ENCODE measurements at places on chromosomes 5 and 9. TPM values are rescaled to one million over a fixed set of nuclear protein-coding genes. Genes with fewer than 3 reads are reported as not detected.

- DNase-seq: no peak
Observed at GRCh38 chr9:5863092-5863746, 27.5 kb upstream of the MLANA start.

GRCh38 chr5:34899066-34899465, 16.2 kb downstream of the RAD1 start:
- no peak for DNase-seq

- DNase-seq: no peak
Observed at GRCh38 chr5:139985733-139986132, 57.4 kb downstream of the NRG2 start.

GRCh38 chr9:113267911-113268566, 7.3 kb downstream of the CDC26 start:
- no peak for DNase-seq

- DNase-seq: no peak
Observed at GRCh38 chr5:98341038-98342032, 432.1 kb upstream of the RGMB start.

The SH2D3C gene
- total RNA-seq: 13.6 TPM

The FRMD3 gene
- total RNA-seq: 33.2 TPM

The PLAC8L1 gene
- total RNA-seq: not detected

The HRCT1 gene
- total RNA-seq: not detected
